ENCODE measurements at places on chromosomes 6 and 20.
A peak's percentile ranks its signal among the peaks of the same experiment; 100 is the strongest.

- peak; percentile 37 for DNase-seq
Observed at GRCh38 chr20:32626859-32627636, 41.9 kb upstream of the NOL4L start.

GRCh38 chr6:36655085-36655724 lies 23.3 kb upstream of the CDKN1A start:
- DNase-seq: no peak

GRCh38 chr6:10794239-10794638 lies 44.1 kb downstream of the MAK start:
- no peak for DNase-seq

DNA sequence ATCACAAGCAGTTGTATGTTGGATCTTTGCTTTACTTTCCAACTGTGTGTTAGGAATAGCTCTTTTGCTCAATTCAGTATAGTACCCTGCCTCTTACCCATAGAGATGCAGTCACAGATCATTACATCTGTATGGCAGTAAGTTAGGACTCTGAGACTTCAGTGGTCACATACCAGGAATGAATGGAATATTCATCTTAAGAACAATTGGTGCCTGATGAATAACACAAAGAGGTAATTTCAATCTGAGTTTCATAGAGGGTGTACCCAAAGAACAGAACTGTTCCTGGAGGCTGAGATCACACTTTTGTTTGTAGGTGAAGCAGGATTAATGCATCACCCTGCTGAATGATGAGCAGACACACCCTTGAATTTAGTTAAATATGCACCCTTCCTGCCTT lies 28.7 kb upstream of the KIF13A start:
- no peak for DNase-seq

DNA sequence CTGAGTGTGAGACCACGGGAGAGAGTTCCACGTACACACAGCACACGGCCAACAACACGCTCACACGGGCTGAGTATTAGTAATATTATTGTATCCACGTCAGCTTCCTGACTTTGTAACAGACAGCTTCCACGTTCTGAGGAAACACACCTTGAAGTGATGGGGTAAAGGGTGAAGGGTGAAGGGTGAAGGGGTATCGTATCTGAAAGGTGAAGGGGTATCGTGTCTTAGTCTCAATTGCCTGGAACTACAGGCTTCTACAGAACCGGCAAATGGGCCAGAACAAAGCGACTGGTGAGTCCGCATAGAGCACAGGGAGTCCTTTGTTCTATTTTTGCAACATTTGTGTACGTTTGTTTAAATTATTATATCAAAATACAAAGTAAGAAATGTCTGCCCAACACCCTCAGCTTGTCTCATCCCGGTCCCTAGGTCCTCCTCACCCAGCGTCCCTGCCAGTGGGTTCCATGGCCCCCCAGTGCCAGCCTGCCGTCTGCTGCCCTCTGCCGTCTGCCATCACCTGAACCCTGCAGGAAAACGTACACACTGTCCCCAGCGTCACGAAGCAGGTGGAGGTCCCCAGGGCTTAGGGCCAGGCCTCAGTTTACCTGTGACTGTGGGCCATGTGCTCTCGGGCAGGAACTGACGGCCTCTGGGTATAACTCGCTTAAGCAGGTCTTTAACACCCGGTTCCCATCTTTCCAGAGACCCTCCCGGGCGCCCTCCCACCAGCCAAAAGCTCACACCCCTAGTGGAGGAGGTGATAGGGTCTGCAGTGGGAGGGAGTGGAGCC lies 4.4 kb upstream of the HELZ2 start:
- no peak for DNase-seq

GRCh38 chr6:112752791-112753190 lies 405.7 kb downstream of the RFPL4B start:
- DNase-seq: no peak

- DNase-seq: no peak
Observed at GRCh38 chr6:84057908-84058307, 24.3 kb downstream of the MRAP2 start.

- no peak for DNase-seq
Observed at GRCh38 chr20:20317621-20318364, 50.1 kb upstream of the INSM1 start.

DNA sequence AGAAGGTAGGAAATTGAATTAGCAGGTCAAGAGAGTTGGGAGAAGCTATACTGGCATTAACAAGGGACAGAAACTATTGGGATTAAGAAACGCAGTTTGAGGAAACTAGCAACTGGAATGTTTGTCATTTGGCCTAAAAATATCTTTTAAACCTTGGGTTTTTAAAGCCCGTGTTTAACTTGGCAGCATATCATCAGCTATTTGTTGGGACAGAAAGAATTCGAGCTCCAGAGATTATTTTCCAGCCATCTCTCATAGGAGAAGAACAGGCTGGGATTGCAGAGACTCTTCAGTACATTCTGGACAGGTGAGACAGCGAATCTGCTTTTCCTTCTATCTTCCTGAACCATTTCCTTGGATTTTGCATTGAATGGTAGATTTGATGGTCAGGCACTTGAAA lies 17.8 kb downstream of the ACTR5 start:
- no peak for DNase-seq

- DNase-seq: no peak
Observed at GRCh38 chr6:45917439-45917838, 98.2 kb downstream of the CLIC5 start.

DNA sequence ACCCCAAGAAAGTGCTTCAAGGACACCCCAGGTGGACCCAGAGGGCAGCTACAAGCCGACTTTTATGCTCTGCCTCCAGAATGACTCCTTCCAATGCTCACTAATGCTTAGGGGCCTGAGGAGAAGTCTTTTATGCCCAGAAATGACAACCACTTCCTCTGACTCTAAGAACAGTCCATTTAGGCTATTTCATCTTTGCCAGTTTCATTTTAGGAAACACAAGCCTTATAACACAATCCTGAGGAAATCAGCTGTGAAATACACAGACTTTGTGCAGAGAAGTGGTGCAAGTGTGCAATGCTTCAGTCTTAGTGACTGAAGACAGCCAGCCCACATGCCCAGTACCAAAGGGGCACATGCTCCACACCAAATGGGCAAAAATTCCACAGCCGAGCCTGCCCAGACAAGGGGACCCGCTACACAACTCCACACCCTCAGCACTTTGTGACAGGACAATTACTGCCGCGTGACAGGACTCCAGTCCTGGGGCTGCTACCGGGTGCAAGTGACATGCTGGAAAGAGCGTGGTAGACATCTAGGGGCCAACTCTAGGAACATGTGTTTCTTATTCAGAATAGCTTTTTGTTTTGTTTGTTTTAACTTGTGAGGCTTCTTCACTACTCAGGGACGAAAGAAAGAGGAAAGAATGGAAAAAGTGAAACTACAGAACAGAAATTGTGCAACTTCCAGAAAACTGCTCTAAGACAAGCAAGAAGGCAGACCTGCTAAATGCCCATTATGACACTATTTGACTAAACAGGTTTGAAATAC lies 28.2 kb upstream of the PLAGL1 start:
- peak; percentile 13 for DNase-seq

GRCh38 chr20:11130554-11131166 lies 456.9 kb upstream of the JAG1 start:
- peak; percentile 1 for DNase-seq

DNA sequence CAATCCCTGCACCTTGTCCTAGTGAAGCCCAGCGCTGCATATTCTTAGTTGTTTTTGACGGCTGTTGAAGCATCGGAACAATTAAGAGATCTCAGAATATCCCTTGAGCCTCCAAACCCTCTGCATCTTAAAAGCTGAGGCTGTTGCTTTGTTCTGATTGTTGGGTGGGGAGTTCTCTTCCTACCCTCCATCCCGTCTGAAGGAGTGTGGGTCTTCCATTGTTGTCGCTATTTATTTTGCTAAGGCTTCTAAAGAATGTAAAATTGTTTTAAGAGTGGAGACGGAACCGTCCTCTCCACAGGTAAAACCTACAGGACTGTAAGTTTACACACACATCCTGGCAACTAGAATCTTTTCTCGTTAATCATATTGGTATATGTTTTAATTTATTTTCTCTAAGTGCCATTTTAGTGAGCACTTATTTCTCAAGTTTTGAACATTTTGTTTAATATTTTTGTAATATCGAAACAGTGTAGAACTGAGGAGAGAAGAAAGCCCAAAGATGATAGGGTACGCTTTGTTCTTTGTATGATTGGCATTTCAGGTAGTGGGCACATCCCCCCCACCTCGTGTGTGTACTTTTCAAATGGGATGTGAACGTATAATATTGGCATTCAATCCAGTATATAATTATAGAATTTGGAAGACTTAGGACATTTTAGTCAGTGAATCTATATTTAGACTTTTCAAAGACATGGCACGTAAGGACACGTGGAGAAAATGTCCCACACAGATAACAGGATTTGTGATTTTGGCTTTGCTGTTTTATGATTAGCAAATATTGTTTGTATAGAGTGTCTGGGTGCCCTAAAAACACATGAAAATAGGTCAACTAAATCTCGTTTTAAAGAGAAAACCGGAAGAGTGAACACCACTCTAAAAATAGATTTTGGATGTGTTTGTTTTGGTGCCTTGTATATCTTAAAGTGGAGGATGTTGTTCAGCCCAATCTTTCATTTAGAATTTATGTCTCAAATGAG lies 1.3 kb downstream of the RNF146 start:
- DNase-seq: no peak

GRCh38 chr6:165206798-165207197 lies 102.6 kb downstream of the C6orf118 start:
- DNase-seq: no peak

GRCh38 chr6:110874880-110875547 lies 429 bp downstream of the AMD1 start:
- DNase-seq: peak; percentile 74

GRCh38 chr6:43383021-43383667 lies 13.7 kb upstream of the ZNF318 start:
- DNase-seq: no peak

GRCh38 chr6:24332317-24332716 lies 25.5 kb downstream of the DCDC2 start:
- DNase-seq: no peak

DNA sequence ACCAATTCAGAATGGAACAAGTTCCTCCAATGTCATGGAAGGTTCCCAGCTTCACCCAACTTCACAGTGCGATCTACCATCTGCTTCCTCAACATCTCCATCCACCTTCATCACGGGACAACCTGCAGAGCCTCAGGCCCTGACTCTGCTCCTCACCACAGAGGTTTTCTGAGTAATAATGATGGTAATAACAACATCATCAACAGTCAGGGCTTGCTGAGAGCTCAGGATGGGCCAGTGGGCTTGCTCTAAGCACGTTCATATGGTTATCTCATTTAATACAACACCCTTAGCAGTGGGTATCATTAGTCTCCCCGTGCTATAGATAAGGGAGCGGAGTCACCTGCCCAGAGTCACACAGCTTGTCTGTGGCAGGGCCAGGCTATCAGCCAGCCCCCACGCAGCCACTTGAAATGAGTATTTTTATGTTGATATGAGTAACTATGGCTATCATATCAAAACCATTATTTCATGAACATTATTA lies 38.6 kb downstream of the PREX1 start:
- DNase-seq: peak; percentile 48

- DNase-seq: no peak
Observed at GRCh38 chr20:44057698-44058675, 129.0 kb downstream of the JPH2 start.

GRCh38 chr20:54344832-54345231 lies 130.6 kb upstream of the DOK5 start:
- no peak for DNase-seq

DNA sequence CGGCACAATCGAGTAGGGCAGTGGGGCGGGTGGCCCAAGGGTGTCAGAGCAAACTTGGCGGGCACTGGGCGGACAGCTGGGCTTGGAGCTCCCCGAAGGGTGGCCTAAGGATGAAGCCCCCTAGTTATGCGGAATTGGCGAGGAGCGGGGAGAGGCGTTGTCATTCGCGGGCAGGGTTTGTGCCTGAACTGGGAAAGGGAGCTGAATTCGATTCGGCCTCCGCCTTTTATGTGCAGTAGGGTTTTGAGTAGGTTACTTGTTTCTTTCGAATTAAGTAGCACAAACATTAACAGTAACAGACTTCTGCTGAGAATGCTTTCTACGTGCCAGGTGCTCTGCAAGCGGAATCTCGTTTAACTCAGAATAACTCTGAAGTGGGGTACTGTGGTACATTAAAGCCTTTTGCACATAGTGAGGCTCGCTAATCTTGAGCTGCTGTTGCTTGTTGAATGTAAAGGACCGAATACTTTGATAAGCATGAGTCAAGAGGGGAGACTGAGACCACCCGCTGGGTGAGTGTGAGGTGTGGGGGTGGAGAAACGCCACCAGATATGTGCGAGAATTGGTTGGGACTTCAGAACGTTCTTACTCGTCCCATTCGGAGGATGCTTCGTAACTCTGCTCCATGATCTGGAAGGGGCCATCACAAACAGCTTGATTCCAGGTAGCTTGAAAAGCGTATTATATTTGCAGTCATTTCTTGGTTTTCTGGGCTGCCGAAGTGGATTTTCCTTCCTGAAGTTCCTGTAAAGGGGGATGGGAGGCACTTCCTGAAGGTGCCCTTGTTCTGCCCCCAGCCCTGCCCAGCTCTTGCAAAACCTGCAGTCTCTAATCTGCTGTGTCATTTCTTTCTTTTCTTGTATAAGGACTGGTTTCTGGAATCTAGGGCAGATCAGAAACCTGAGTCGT lies 833 bp downstream of the RAB5IF start:
- no peak for DNase-seq

- no peak for DNase-seq
Observed at GRCh38 chr20:40782043-40782368, 93.0 kb upstream of the MAFB start.

DNA sequence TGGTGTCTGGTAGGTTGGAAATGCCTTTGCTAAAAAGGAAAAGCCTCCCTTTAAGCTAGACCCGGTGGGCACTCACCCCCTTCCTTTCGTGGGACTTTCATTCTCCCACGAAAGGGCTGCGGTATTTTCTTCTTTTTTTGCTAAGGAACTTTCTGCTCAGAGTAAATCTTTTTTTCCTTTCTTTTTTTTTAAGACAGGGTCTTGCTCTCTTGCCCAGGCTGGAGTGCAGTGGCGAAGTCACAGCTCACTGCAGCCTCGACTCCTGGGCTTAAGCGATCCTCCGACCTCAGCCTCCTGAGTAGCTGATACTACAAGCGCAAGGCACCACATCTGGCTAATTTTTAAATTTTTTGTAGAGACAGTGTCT lies 4.0 kb downstream of the TP53TG5 start:
- no peak for DNase-seq

- no peak for DNase-seq
Observed at GRCh38 chr6:156796627-156797026, 19.4 kb downstream of the ARID1B start.

GRCh38 chr6:91926827-91927226 lies 1340.0 kb upstream of the MAP3K7 start:
- no peak for DNase-seq
